ENCODE measurements at places on chromosomes 12 and 14.

DNA sequence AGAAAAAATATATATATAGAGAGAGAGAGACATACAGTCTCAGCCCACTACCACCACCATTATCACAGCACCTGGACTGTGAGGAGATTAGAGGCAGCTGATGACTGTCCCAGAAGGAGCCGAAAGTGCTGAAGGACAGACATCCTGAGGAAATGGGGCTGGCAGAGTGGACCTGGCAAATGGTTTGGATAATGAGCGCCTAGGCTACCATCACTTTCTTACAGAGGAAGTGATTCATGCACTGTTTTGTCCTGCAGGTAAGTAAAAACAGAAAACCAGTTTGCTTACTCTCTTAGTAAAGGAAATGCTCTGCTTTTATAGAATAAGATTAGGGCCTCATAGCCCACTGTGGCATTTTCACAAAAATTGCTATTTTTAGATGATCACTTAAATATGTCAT is 28.6 kb upstream of the DNM1L start:
- no peak for DNase-seq

DNA sequence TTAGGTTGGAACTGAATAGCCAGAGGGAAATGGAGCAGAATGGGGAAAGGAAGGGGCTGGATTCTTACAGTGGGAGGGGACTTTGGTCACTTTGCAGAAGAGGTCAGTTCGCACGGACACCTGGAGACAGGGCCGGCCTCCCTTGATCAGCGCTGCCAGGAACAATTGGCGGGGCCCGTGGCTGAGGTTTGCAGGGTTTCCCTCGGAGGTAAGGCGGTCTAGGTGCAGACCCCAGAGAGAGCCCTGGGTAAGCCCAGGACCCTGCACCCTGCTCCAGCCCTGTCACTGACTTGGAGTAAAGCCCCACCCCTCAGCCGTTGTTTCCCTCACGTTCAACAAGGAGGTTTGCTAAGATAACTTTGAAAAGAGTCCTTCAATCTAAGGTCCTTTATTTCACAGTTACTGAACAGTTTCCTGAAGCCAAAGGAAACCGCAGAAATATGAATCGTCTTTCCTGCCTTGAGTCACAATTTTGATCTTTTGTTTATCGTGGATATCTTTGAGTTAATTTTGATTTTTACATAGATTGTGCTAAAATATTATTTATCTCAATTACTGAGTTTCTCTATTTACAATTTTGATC is 231.4 kb upstream of the RTL1 start:
- no peak for DNase-seq

GRCh38 chr14:73467800-73468199 is 9.5 kb upstream of the NUMB start:
- DNase-seq: no peak

DNA sequence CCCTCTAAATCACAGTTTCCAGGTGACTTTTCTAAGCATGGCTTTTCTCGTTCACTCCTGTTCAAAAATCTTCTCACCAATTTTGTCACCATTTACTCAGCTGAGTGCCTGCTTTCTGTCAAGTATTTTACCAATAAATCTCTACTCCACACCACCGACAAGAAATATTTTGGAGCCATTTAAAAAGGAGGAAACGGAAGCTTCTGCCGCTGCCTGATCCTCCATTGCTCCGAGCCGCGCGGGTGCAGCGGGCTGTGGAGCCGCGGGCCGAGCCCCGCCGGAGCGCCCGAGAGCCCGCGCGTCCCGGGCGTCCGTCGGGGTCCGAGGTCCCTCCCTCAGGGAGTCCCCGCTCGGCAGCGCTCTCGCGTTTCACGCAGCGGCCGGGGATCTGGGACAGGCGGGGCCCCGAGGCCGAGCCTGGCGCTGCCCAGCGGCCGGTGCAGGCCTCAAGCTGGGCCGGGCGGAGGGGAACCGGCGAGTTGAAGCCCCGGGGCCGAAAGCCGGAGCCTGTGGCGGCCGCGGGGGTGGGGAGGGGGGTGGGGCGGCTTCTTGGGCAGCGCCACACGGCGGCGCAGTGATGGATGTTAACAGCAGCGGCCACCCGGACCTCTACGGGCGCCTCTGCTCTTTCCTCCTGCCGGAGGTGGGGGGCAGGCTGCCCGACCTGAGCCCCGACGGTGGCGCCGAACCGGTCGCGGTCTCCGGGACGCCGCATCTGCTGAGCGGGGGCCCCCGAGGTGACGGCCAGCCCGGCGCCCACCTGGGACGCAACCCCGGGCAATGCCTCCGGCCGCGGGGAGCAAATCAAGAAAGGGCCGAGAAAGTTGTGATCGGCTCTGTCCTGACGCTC is 1.1 kb upstream of the HEBP1 start:
- DNase-seq: peak; percentile 53

DNA sequence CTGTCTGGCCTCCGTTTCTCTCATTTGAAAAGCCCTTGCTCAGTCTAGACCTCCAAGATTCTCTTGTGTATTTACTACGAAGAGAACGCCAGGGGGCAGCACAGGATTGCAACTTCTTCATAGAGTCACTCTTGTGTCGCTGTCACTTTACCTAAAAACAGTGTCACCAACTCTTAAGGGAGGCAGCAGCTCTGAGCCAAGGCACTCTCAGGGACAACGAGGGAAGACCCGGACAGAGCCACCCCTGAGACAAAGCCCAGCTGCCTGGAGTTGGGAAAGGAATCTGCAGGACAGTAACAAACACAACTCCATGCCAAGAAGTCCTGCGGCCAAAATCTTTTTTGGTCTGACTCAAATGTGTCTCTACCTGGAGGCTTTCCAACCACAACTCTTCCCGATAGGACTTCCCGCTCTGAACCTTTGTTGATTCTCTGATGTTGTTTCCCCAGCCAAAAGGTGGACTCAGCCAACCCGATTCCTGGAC is 9.6 kb upstream of the RPAP3 start:
- DNase-seq: peak; percentile 82

- DNase-seq: no peak
Measured at GRCh38 chr12:100141666-100141997, 1.0 kb downstream of the BLTP3B start.

GRCh38 chr14:22489957-22490950 is 98.8 kb downstream of the DAD1 start:
- no peak for DNase-seq

DNA sequence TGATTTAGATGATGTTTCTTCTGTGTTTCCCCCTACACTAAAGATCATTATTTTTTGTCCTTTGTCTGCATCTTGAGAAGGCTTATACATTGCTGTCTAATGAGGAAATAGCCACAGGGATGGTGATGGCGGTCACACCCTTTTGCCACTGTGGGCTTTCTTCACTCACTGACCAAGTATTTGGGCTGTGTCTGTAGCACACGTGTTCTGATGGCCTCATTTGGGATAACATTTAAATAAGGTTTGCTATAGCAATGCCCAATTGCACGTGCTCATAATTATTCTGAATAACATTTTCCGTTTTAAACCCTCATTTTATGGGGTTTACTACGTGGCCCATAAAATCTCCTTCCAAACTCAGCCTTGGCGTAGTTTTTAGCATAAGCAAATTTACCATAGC is 230.3 kb upstream of the PRICKLE1 start:
- DNase-seq: no peak

DNA sequence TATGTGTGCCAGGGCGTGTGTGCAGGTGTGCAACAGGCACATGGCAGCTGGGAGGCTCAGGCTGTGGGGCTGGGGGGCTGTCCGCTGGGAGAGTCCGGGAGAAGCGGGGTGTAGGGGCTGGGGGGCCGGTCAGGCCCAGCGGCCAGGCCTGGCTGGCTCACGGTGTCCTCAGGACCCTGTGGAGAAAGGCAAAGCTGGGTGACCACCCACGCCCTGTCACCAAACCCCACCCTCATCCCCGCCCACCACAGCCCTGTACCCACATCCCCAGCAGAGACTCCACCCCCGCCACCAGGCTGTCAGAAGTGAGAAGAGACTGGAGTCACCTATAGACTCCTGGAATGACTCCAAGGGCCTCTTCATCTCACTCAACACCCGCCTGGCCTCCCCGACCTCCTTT is 85.3 kb downstream of the SCARB1 start:
- DNase-seq: no peak
